ENCODE measurements at places on chromosomes 2 and 18. TPM values are rescaled to one million over a fixed set of nuclear protein-coding genes. Genes with fewer than 3 reads are reported as not detected.

DNA sequence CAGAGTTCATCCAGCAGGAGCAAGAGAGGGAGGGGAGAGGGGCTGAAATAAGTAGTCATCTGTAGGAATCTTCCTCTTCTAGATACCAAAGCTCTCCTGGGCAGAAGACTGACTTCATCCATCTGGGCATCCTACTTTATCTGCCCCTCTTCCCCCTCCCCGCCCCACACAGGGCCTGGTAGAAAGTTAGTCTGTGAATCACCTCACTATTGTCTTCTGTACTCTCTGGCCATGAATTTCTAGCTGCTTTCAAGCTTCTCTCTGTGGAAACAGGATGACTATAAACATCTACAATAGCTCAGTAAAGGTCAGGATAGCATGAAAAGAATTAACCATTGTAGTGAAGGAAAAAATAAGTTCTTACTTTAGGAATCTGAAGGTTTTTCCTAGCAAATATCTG lies 47.7 kb upstream of the RNU4ATAC start:
- no peak for DNase-seq

The MAP2 gene
- total RNA-seq: 541 TPM

GRCh38 chr18:22489704-22490103 lies 72.0 kb upstream of the CTAGE1 start:
- DNase-seq: no peak

DNA sequence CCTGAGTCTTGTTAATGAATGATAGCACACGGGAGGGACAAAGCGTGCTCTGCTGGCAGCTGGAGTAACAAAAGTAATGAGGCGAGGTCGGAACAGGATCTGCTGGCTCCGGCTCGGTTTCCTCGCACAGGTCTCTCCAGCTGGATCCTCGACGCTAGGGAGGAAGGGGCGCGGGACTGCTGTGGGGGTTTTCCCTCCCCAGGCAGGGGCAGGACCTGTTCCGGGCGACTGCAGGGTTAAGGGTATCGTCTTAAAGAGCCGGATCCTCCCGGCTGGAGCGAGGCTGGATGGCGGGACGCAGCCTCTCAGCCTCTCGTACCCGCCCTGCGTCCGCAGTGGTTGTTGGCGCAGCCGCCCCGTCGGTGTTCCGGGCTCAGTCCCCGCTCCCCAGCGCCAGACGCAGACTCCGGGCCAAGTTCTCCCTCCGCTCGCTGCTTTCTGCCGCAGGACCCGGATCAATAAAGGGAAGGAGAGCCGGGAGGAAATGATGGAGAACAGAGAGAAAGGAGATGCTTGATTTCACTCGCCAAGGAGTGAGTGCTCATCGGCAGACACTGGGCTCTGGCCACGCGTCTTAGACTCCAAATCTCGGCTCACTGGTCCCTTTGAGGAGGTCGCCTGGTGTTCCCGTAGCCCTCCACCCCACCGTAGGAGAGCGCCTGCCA lies 1.1 kb upstream of the LIPG start:
- DNase-seq: no peak

- DNase-seq: no peak
Measured at GRCh38 chr18:59388817-59389216, 29.8 kb upstream of the LMAN1 start.

The CD28 gene
- 3.7 TPM for total RNA-seq

The RAB31 gene
- total RNA-seq: 79.0 TPM

DNA sequence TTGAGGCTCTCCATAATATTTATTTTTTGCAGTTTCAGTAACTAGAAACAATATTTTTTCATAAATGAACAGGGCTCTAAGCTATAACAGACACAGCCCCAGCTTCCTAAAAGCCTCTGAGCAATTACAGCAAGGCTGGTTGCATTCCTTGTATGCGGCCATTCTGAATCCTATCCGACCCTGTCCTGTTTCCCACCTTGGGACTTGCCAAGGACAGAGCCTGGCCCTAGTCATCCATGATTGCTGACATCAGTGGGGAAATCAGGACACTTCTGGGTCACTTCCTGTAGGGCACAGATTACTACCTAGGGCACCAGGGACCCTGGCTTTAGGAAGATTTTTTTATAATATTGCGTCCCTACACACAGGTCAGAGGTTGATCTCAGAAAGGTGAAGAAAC lies 5.5 kb downstream of the TMEM177 start:
- no peak for DNase-seq

- no peak for DNase-seq
Measured at GRCh38 chr2:67923696-67924095, 139.1 kb downstream of the C1D start.

- no peak for DNase-seq
Measured at GRCh38 chr2:46015671-46016070, 281.5 kb upstream of the EPAS1 start.

All from spinal cord (tissue), 10 donors.